ENCODE measurements at places on chromosomes 1 and 21.
A peak's percentile ranks its signal among the peaks of the same experiment; 100 is the strongest.

DNA sequence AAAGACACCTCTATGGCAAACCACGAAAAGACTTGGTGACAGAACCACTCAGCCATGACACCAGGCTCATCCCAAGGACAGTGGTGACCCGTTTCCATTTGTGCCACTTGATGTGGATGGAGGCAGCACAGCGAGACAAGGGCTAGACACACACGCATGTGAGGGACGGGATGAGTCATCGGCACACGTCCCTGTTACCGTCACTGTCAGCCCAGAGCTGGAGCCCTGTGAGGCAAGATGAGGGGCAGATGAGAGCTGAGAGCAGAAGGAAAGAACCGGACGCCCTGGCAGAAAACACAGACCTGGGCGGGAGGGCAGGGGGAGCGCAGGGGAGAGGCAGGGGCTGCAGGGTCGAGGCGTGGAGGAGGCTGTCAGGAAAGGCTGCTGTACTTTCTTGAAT, 57.8 kb downstream of the SIK1 start:
- no peak for DNase-seq

GRCh38 chr21:45248301-45248892, 39.3 kb downstream of the POFUT2 start:
- DNase-seq = no peak

DNA sequence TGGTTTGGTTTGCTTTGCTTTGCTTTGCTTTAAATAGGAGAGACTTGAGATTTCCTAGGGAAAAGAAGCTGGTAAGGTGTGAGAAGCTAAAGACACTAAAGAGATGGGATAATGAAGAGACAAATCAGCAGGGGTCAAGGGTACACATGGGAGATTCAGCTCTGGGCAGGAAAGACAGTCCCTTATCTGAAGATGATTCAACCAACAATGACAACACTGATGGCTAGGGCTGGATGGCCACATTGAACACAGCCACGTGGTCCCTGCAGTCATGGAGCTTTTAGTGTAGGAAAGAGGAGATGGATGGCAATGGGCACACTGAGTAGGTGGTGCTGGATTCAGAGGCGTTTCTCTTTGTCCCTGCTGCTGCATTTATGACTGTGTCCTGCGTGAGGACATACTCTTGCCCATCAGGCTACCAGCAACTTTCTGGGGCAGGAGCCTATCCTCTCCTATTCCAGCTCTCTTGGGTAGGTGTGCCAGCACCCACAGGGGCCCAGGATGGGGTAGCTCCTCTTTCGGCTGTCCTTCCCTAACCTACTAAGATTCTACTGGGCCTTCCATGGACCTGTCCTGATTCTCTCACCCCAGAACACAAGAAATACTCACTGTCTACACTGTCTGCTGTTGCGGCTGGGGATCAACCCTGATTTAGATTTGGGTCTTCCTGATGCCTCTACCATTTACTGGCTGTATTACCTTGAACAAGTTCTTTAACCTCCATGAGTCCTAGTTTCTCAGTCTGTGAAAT, 1.4 kb upstream of the SHISA4 start:
- no peak for DNase-seq

DNA sequence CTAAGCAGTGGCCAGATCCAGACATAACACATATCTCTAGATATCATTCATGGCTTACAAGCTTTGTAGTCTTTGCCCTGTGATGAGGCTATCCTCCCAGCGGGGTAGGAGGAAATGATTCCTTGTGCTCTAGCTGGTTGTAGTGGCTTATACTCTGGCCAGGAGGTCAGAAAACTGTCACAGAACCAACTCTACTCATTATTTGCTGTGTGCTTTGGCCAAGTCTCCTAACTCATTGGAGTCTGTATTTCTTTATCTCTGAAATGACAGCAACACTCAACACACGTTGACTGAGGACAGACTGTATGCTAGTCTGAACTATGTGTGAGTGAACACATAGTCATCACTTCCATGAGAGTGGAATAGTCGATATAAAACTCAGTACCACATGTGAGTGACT, 116.7 kb upstream of the F3 start:
- DNase-seq = no peak

DNA sequence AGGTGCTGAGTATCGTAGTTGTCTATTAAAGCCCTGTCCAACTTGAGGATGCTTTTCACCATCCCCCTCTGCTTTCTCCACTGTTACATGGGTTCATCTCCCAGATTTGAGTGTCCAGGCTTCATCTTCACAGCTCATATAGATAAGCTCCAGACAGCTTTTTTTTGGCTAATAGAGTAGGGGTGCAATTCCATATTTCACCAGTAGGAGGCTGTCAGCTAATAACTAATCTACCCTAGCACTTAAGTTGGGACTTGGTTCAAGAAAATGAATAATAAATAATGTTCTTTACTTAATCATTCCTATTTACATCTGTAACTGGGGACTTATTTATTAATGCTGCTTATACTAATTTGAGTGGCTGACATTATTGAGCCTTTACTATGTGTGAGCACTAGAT, 124.5 kb downstream of the IGSF21 start:
- no peak for DNase-seq

- DNase-seq = no peak
These were observed 19.1 kb downstream of the COL24A1 start for GRCh38 chr1:86137436-86137835.

GRCh38 chr1:227895828-227896685, 51.7 kb downstream of the WNT9A start:
- peak; percentile 28 for DNase-seq

- DNase-seq = no peak
These were observed 81.7 kb downstream of the AXDND1 start for GRCh38 chr1:179447489-179447888.

GRCh38 chr1:213256438-213257087, 205.5 kb downstream of the RPS6KC1 start:
- no peak for DNase-seq

- DNase-seq = peak; percentile 62
These were observed 73.9 kb downstream of the SLC66A1 start for GRCh38 chr1:19385869-19386591.

- no peak for DNase-seq
These were observed 63.2 kb upstream of the EFHD2 start for GRCh38 chr1:15346346-15347030.

DNA sequence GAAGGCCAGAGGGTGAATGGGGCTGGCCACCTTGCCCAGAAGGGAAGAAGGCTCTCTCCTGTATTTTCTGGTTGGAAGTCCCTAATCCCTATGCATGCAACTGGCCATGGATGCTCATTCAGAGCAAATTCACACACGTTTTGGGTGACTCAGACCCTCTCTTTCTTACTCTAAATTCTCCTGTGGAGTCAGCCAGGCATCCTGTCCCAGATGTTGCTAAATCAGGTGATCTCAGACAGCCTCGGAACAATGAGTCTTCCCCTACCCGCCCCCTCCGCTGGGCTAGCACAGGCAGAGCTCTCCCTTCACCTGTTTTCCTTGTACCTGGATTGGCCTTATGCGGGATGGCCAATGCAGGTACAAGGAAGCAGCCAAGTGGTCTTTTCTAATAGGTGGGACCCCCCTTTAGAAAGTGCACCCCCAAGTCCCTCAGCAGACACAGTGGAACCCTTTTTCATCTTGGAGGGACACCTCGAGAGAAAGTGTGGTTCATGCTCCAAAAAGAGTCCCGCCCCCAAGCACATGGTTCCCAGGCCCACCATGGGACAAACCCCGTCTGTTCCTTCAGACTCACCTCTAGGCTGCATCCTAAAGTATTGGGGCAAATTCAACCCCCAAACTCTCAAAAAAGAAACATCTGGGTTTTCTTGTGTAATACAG, 8.6 kb downstream of the S100A6 start:
- DNase-seq = no peak

DNA sequence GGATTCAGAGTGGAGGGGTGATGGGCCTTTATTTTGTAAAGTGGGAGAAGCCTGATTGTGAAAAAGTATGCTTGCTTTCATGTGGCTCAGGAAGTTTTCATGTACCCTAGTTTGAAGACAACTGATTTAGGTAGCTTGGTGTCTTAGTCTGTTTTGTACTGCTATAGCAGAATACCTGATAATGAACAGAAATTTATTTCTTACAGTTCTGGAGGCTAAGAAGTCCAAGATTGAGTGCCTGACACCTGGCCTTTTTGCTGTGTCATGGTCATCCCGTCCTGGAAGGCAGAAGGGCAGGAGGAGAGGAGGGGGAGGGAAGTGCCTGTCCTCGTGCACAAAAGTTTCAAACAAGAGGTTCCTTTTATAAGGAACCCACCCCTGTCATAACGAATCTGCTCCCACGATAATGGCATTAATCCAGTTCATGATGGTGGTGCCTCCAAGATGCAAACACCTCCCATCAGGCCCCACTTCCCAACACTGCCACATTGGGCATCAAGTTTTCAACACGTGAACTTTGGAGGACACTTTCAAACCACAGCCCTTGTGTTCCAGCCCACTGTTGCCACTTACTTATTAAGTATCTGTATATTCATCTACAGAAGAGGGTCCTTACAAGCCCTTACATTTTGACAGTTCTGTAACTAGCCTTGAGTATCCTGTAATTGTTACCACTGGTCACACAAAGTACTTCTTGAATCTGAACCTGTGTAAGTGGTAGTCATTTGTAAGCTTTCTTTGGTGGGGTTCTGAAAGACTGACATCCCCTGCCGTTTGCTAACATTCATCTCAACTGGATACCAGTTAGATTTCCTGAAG, 9.5 kb downstream of the UCK2 start:
- DNase-seq = no peak

DNA sequence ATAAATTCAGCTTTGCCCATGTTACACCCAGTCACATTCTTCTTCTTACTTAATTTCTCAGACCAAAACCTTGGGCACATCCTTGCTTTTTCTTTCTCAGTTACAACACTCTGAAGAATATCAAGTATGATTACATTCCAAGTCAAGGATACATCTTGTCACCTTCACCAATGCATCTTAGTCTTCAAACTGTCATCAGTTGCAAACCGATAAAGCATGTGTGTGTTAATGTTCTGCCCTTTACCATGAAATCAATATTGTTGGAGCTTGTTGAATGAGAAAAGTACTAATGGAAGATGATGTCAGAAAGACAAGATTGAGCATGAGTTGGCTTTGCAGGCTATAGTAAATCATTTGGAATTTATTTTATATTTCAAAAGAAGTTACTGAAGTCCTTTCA, 764.6 kb downstream of the NCAM2 start:
- DNase-seq = no peak

DNA sequence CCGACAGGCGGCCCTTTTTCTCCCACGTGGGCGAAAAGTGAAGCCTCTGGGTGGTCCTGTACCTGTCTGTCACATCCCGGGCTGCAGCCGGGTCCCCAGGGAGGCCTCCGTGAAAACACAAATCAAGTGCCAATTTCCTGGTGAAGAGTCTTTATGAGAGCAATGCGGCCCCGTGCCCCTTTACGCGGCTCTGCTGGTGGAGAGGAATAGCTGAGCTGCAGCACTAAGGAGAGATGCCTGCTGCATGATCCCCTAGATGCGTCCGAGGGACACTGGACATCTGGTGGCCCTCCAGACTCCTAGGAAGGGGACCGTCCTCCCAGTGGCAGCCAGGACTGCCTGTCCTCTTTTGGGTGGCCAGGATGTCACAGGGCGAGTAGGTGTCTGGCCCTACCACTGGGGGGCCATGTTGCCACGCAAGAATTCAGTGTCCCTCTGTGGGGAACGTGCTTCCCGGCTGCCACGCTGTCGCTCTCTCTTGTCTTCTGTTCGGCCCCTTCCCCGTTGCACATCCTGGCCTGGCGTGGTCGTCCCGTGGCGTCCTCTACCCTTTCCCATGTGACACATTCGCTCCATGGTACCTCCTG, 38.7 kb downstream of the COL18A1 start:
- DNase-seq = no peak

GRCh38 chr1:92483610-92484471, 2.9 kb downstream of the GFI1 start:
- DNase-seq = no peak

GRCh38 chr1:164475834-164476233, 83.2 kb upstream of the PBX1 start:
- no peak for DNase-seq

DNA sequence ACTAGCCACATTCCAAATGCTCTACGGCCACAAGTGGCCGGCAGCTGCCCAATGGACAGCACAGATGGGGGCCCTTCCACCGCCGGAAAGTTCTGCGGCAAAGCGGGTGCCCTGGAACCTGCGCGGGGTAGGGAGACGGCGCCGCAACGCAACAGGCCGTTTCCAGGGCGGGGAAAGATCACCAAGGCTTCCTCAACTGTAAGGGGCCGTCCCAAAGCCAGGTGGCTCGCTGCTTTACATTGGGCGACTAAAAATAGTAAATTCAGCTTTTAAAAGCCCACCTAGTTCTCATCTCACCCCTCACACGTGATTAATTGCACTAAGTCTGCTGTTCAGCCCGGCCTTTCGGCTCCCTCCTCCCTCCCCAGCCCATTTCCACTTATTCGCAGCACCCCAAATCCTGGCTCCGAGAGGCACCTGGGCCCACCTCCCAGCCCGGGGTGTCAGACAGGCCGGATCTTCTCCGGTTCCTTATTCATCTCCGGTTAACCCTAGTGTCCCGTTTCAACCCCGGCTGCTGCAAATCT, 643 bp downstream of the CFAP298 start:
- peak; percentile 4 for DNase-seq

DNA sequence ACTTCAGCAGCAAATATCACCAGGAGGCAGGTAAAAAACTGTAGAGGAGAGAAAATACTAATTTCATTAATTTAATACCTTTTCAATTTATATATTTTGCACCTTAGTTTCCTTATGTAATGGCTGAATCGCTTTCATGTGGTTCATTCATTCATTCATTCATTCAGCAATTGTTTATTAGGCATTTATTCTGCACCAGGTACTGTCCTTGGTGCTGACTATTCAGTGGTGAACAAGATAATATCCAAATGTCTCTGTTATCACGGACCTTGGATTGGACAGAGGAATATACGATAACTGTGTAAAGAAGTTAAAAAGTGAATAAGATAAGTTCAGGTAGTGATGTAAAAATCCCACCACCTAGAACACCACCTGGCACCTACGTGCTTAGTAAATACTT, 28.8 kb downstream of the TSPAN2 start:
- no peak for DNase-seq

GRCh38 chr1:160309571-160309970, 24.6 kb upstream of the PEX19 start:
- DNase-seq = no peak

GRCh38 chr1:59816318-59816878, 1.6 kb downstream of the HOOK1 start:
- no peak for DNase-seq

DNA sequence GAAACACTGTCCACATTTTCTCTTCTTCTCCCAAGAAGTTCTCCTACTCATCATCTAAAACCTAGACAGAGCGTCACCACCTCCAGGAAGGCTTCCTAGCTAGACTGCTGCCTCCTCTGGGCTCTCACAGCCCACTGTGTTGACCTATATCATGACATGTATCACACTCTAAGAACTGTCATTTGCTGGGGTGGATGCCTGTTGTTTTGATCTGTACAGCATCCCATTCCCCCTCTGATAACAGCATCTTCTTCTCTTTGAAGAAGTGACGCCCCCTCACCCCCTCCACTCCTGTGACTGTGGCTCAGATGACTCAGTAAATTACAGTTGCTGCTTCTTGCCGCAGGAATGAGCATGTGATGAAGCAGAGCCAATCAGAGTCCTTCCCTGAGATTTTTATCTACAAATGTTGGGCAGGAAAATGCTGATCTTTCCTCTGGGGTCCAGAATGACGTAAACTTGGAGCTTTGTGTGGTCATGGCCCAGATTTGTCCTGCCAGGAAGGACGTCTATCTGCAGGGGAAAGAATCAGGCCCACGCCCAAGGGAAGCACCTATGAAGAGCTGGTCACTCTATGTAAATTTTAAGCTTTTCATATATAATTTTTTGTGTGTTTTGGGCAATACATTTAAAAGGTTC, 28.0 kb upstream of the FOXO6 start:
- DNase-seq = no peak

- DNase-seq = no peak
These were observed 15.6 kb downstream of the PAX7 start for GRCh38 chr1:18646091-18646785.
